ENCODE measurements at places on chromosomes 2 and 18.
A peak's percentile ranks its signal among the peaks of the same experiment; 100 is the strongest.

DNA sequence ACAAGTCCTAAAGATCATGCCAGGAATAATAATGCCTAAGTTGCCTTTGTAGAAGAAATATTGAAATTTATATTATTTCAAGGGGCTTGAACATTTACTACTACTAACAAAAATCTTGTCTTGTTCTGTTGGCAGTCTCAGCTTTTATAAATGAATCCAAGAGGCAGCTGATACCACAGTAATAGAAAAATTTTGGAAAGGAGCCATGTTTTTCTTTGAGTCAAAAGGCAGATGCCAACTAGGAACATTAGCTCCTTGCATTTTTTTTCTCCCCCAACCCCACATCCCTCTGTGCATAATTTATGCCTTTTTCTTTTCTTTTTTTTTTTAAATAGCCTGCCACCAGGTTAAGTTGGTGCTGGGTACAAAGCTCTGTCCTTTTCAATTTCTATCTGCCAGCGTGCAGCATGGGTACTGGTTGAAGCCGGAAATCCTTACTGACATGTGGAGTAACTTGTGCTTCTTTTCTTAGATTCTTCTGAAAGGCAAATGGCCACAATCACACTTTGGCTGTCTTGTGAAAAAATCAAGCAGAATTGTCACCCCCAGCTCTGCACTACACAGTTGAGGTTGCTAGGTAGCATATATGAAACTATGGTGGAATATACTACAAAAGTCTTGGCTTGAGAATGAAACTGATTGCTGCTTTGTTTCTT is 98.8 kb downstream of the RHBDD1 start:
- no peak for DNase-seq

- DNase-seq = peak; percentile 33
Observed at GRCh38 chr2:55500025-55500424, 19.5 kb upstream of the CFAP36 start.

DNA sequence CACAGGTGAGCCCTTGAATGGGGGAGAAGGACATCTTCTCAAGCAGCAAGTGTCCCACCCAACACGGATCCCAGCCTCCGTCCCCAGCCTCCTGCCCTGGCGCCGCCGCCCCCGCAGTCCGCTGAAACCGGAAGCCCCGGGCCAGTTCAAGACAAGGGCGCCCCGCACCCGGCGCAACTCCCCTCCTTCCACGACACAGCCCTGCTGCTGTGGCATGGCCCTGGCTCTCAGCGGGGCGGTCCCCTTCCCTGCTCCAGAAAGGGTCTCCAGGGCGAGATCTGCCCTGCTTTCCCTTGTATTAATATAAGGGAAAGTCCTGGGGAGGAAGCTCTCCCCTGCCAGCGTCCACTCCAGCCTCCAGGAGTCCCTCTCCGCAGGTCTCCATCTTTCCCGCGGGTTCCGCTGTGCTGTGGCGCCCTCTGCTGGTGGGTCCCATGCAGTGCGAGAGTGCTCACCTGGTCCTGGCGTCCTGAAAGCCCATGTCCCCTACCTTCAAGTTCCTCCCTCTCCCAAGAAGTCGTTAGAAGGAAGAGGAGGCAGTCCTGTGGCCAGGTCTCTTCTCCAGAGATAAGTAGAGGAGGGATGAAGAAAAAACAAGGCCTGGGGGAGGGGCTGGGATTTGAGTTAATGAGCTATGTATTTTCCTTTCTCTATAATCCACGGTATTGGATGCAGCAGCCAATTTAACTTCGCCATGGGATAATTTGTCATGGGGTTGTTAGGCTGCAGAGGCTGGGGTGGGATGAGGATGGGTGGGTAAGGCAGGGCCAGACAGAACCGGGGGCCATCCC is 176.0 kb downstream of the SMAD2 start:
- peak; percentile 42 for DNase-seq

- DNase-seq = no peak
Observed at GRCh38 chr2:100978582-100979191, 23.4 kb upstream of the RPL31 start.

- DNase-seq = peak; percentile 5
Observed at GRCh38 chr18:27778441-27778840, 398.5 kb downstream of the CDH2 start.

- no peak for DNase-seq
Observed at GRCh38 chr2:178474560-178474959, 3.8 kb downstream of the FKBP7 start.

DNA sequence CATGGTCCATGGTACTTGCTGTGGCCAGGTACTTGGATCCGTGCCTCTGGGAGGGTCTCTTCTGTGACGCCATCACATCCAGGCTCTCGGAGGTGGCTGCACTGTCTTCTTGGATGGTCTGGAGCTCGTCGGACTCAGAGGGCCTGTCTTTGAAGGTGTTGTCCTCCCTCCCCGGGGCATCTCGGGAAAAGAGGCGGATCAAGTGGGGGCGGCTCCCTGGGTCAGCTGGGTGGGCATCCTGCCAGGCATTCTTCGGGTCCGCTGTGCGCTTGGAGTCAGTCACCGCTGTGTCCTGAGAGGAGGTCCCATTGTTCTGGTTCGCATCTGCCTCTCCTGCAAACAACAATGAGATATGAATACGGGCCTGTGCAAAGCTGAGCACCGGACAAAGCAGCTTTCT is 115.6 kb downstream of the MBP start:
- DNase-seq = no peak

DNA sequence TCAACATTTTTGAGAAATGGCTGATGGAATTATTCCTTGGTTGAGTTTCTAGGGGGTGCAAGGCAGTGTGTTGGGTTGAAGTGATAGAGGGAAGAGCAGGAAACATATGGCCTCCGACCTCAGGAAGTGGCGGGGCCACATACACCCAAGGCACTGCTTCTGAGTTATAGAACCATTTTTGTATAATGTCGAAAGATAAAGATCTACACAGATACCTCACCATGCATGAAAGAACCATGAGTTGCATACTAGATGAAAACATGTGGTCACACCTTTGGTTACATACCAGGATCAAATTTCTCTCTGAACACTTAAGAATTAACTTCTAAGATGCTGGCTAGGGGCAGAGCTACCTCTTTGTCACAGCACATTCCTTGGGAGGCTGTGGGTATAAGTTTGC is 23.2 kb downstream of the LAMA3 start:
- DNase-seq = no peak

GRCh38 chr18:74126684-74127655 is 20.7 kb downstream of the FBXO15 start:
- no peak for DNase-seq

GRCh38 chr2:133836691-133837345 is 268.6 kb upstream of the NCKAP5 start:
- DNase-seq = no peak

DNA sequence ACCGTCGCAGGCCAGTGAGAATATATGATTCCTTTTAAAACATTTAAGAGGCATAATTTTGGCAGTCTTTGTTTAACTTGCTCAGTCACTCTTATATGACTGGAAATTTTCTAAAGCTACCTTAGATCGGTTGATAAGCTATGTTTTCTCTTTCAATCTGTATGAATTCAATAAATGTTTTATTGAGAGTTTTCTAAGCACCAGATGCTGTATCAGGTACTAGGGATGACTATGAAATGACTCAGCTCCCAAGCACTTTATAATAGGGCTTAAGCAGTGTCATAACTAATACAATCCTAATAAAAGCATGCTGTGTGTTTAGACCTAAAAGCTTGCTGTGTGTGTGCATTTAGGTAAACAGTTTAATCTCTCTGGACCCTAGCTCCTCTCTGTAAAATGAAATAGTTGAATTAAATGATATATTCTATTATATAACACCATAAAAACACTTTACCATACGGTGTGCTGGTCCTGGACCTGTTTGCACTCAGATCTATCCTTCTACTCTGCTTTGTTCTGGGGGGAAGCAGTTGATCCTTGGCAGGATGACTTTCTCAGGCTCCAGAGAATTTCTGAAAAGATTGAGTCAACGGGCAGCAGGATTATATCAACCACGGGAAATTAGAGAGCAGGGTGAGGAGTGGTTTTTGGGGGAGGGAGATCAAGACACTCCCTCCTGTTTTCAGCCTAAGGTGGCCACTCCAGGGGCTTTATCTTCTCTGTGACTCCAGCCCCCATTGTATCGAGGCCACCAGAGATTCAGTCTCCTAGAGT is 26.1 kb upstream of the SLC38A11 start:
- DNase-seq = no peak

DNA sequence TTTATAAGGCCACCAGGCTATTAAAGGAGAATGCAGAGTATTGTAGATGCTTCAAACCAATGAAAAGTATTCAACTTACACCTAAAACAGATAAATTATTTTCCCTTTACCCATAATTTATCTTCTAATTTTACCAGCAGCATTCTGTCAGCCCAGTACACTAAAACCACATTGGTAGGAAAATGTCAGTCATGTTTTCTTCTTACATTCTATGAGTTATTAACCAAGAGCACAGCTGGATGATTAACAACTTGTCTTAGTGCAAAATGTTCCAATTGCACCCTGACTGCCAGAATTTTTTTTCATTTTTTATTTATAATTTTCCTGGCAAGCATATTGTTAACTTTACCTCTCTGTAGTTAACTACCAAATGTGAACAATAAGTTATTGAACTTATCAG is 79.0 kb upstream of the WDR75 start:
- DNase-seq = no peak

GRCh38 chr2:65729246-65729645 is 296.8 kb upstream of the SPRED2 start:
- DNase-seq = no peak

DNA sequence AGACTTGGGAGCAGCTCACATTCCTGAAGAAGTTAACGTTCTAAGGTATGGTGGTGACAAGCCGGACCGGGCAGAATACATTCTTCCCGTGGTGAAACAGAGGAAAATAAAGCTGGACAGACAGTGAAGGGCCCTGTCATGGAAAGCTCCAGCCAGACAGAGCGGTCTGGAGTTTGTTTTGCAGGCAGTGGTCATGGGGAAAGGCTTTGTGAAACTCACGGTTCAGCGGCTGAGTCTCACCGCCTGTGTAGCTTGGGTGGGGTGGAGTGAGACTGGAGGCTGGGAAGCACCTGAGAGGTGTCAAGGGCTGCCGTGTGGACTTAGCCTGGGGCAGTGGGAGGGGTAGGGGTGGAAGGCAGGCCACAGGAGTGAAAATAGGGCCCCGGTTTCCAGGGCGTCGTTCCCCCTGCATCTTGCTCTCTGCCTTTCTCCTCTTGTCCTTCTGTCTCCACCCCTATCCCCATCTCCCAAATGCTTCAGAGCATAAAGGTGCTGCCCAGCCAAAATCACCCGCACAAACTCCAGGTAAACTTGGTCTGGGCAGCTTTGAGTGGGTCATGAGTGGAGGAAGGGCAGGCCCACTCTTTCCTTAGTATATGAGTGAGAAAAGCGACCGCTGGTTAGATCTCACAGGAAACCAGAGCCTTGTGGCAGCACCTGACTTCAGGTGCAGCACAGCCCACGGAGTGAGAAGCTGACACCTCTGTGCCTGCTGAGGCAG is 11.4 kb upstream of the SLC20A1 start:
- DNase-seq = no peak

- no peak for DNase-seq
Observed at GRCh38 chr18:45464619-45465018, 150.7 kb upstream of the SLC14A2 start.

- DNase-seq = no peak
Observed at GRCh38 chr2:129748250-129748649, 231.2 kb upstream of the RAB6C start.

- no peak for DNase-seq
Observed at GRCh38 chr2:64730551-64731262, 77.0 kb upstream of the SERTAD2 start.

GRCh38 chr2:120589771-120590608 is 145.7 kb upstream of the GLI2 start:
- DNase-seq = no peak

- no peak for DNase-seq
Observed at GRCh38 chr2:25409468-25409867, 67.7 kb upstream of the DNMT3A start.

DNA sequence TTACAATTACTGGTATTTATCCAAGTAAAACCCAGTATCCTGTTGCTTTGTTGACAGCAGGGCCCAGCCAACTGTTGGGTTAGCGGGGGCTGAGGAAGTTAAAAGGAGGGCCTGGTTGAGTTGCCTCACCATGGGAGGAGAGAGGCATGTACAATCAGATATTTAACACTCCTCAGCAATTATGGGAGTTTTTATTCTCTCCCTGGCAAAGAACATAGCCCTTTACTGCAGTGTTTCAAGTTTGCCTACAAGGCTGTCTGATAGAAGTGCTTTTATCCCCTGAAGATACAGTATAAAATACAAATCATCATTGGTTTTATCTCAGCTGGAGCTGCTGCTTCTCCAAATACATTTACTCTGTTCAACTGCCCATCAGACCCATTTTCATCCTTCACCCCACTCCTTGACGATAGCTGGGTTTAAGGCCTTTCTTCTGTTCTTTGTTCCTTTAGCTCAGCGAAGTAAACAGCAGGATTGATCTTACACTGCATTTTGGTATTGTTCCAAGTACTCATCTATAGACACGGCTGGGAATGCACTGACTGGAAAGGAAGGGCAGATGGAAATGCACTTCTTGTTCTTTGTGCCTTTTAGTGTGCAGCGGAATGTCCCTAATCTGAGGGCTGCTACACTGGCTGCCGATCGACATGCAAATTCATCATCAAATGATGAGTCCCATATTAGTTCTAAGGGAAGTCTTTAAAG is 402.5 kb upstream of the SPRED2 start:
- no peak for DNase-seq

DNA sequence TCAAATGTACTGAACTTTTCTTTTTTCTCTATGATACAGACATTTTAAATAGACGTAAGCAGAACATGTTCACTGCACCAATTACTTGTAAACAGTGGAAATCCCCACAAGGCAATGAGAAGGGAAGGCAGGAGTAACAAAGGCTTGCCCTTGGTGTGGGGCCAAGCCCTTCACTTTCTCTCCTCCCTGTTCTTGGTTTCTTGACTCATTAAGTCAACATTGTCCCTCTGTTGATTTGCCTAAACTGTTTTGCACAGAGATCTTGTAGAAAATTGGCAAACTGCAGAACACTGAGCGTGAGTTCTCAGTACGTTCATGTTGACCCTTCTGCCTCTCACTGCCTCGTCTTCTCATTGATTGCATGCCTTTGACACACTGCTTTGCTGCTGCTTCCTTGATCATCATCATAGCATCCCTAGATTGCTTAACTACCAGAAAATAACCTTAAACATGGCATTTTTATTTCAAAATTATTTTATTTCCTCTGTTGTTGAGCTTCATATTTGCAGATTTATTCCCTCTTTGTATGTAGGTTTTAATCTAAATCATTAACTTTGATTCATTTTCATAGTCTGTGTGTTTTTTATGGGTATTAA is 257.7 kb downstream of the PTGR3 start:
- no peak for DNase-seq

- DNase-seq = no peak
Observed at GRCh38 chr18:61876899-61877298, 15.9 kb downstream of the RNF152 start.

DNA sequence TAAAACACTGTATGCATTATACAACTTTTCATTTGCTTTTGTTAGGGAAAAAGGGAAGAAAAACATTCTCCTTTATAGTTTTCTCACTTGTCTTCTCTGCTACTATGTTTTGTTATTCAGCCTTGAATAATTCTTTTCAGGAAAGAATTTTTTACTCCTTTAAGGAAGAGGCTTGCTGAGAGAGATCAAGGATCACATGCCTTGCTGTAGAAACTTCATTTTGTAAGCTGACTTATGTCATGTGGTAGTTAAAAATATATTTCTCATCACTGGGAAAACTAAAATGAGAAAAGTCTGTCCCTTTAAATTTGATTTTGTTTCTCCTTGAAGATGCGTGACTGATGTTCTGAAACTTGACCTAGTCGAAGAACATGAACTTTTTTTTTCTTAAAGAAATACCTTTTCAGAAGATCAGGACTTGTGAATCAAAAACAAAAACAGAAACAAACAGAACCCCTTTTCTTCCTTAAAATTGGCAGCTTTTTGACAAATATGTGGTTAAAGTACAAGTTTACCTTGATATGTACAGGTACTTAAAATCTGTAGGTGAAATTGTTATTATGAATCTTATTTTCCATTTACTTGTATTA is 145.1 kb downstream of the COMMD1 start:
- DNase-seq = no peak

Data from HTR-8/SVneo (cell line).